ENCODE measurements at places on chromosomes 6 and 20.

DNA sequence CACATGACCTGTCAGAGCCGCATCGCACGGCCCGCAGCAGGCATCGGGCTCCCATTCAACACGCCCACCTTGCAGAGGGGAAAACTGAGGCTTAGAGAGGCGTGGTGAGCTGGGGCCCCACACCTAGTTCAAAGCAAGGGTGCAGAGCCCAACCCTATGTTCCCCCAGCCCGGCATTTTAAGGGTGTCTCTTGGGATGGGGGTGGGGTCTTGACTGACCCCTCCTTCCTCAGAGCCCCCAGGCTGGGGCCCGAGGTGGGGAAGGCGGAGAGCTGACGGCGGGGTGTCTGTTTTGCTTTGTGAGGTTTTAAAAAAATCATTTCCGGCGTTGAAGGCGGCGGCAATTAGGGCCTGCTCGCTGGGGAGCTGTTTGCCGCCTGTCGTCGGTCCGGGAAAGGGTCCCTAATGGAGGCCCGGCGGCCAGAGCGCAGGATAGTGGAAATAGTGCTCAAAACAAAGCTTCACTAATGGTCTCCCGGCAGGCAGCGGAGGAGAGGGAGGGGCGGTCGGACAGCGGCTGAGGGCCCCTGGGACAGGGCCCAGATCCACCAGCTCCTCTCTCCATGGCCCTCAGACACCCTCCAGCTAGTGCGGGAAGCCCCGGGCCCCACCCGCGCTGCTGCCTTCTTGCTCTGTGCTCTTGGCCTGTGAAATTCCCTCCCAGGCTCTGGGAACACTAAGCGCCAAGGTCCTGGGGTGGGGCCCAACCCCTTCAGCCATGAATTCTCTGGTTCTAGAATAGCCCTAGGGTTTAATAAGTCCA lies 11.9 kb downstream of the VSTM2L start:
- peak; percentile 52 for DNase-seq

GRCh38 chr6:142376800-142377496 lies 75.1 kb downstream of the ADGRG6 start:
- DNase-seq, result no peak

DNA sequence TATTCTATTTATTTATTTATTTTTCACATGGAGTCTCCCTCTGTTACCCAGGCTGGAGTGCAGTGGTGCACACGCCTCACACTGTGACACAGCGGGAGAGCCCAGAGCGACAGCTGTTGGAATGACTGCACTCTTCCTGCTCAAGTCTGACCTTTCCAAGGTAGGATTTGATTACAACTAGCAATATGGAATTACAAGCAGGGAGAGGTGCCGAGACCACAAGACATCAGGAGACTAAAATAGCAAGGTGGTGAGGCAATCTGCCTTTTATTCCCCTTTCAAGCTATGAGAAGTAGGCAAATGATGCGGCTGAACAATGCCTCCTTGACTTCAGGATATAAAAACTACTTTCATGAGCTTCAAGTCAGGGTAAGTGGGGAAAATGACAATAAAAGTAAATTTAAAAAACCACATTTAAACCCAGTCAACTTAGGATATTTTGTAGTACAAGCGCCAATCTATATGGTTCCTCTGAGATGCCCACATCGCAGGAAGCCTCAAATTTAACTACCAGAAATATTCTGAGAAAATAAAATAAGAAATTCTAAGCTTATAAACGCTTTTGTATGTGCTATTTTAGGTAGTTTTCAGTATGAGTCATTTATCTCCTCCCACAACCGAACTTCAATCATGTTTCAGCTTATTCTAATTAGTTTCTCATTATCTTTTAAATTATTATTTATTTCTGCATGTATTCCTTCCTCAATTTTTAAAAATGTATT lies 146.9 kb upstream of the SGK1 start:
- no peak for DNase-seq

- no peak for DNase-seq
These were observed 248.0 kb upstream of the RREB1 start for GRCh38 chr6:6859722-6860121.

- no peak for DNase-seq
These were observed 18.1 kb upstream of the ILRUN start for GRCh38 chr6:34714663-34715062.

DNA sequence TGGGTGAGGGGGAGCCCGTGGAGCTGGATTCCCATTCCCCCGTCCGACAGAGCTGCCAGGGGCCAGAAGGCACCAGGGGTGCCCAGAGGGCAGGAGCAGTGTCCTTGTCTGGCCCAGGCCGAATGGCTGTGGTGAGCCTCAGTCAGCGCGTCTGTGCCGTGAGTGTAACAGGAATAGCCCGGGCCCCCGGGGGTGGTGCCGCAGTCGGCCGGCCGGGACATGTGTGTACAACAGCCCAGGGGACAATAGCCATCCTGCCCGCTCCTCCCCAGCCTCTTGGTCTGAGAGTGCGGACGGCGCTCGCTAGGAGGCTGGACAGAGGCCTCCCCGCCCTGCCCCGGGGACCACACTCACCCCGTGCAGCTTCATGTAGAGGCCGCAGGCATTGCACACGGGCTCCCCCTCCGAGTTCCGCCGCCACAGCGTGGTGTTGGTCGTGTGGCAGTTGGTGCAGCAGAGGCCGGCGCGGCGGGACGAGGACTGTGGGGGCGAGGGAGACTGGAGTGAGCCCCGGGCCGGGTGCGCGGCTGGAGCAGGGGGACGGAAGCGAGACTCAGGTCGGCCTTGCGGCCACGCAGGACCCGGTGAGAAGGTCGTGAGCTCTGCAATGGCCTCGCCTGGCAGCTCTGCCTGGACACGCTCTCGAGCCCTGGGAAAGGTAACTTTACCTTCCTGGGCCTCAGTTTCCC lies 9.6 kb downstream of the GATA5 start:
- no peak for DNase-seq

GRCh38 chr6:145206247-145206907 lies 528.9 kb downstream of the EPM2A start:
- no peak for DNase-seq

DNA sequence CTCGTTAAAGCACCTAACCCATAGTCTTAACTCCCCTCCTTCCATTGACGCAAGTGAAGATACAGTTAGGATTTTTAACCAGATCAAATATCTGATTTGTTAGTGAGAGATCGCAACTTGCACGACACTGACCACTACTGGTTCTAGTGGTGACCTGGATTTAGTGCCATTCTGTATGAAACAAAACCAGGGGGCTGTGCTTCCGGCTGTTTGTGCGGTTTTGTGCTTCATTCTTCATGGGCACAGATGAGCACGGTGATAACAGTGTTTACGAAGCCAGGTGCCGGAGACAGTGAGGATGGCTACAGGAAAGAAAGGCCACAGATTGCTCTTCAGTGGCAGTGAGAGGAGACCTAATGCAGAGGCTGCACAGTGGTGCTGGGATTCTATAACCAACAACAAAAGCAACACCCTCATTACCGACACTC lies 75.5 kb downstream of the NOL4L start:
- DNase-seq, result peak; percentile 83

DNA sequence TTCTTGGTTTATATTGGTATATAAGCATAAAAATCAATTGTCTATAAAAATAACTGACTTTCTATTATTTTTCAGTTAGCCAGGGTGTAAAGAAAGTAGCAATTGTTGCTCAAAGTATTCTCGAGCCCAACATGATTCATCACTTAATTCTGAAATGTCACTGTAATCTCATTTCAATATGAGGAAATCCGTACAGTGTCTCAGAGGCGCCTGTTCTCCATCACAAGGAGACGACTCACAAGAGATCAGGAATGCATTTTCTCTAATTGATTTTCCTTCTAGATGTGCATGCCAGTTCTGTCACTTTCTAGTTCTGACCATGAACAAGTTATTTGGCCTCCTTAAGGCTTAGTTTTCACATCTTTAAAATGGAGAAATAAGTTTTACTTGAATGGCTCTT lies 753.1 kb downstream of the MAFB start:
- no peak for DNase-seq

- no peak for DNase-seq
These were observed 68.5 kb downstream of the EYA2 start for GRCh38 chr20:46963196-46963529.

DNA sequence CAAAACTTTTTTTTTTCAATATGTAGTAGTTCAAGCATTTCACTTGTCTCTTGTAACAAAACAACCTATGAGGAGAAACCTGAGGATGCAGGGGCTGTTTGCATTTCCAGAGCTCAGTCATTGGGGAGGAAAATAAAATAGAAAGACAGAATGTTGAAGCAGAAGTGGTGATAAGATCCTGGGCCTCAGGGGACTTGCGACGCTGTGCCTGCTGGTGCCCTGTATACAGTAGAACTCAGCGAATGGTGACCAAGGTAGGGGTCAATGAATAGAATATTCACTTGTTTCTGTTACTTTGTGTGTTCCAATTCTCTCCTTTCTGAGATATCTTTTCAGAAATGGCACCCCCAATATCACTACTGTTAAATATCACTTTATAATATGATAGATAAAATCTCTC lies 271.6 kb downstream of the FARS2 start:
- DNase-seq, result no peak

- DNase-seq, result no peak
These were observed 19.5 kb downstream of the SLC22A1 start for GRCh38 chr6:160141001-160141726.

GRCh38 chr6:170247178-170247701 lies 43.6 kb downstream of the DLL1 start:
- no peak for DNase-seq

GRCh38 chr6:152529369-152529768 lies 107.8 kb downstream of the SYNE1 start:
- no peak for DNase-seq

- DNase-seq, result no peak
These were observed 50.6 kb downstream of the GINS1 start for GRCh38 chr20:25457886-25458680.

- no peak for DNase-seq
These were observed 21.7 kb downstream of the RPRD1B start for GRCh38 chr20:38055294-38055693.

GRCh38 chr6:89208551-89208950 lies 8.6 kb downstream of the GABRR1 start:
- no peak for DNase-seq

GRCh38 chr6:90811596-90812226 lies 224.8 kb upstream of the MAP3K7 start:
- DNase-seq, result no peak

DNA sequence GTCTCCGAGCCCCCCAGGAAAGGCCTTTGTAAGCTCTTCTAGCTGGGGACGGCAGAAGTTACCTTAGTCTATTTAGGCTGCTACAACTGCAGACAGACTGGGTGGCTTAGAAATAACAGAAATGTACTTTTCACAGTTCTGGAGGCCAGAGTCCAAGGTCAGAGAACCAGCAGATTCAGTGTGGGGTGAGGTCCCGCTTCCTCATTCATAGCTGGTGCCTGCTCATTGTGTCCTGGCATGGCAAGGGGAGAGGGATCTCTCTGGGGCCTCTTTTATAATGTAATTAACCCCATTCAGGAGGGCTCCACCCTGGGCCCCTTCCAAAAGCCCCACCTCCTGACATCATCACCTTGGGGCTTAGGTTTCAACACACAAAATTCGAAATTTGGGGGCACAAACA lies 315.1 kb downstream of the CDH4 start:
- DNase-seq, result no peak

DNA sequence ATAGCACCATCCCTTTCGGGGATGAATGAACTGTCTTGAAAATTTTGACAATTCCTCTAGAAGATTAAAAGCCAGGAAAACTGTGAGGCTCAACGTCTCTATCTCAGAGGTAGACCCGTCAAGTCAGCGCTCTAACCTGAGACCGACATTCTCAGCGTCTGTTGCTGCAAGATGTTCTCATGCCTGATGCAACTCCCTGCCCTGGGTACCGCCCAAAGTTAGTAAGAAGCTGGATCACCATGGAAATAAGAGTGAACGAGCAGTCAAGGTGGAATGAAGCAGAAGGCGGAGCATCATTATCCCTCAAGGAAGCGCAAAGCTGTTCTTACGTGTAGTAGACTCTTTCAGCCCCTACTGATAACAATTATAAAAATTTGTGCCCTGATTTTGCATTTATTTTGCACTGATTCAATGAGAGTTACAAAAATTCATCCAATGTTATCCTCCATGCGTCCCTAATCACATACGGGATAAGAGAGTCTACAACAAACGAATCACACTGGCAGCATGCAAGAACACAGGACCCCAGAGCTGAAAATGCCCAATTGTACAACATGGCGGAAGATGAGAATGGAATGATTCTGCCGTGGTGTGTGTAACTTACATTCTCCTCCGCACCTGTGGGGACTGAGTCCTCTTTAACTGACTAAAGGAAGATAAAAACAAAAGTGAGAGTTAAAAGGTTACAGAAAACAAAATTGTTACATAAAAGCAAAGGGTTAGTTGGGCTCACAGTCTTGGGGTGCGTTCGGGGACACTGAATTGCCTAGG lies 95.4 kb downstream of the BCAS1 start:
- no peak for DNase-seq

DNA sequence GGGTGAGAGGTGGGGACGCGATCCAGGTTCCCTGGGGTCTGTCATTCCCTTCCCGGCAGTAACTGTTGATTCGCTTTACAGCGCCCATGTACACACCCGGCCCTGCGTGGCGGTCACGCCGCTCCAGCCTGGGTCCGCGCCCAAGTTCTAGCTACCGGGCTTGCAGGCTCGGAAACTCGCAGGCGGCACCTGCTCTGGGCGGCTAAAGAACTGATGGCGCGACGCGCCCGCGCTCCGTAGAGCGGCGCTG lies 1.4 kb upstream of the POU3F2 start:
- peak; percentile 46 for DNase-seq

- DNase-seq, result no peak
These were observed 15.6 kb upstream of the BPHL start for GRCh38 chr6:3102875-3103274.

GRCh38 chr6:143591441-143591840 lies 79.9 kb upstream of the FUCA2 start:
- DNase-seq, result no peak

Data from activated naive CD4-positive, alpha-beta T cell treated with anti-CD3 and anti-CD28 coated beads, Interleukin-2, amount 10 ng/mL, durations not matched to agents 7 days and 5 days (primary cell).